ENCODE measurements at places on chromosomes 5 and 9. TPM values are rescaled to one million over a fixed set of nuclear protein-coding genes. Genes with fewer than 3 reads are reported as not detected.
A peak's percentile ranks its signal among the peaks of the same experiment; 100 is the strongest.

DNA sequence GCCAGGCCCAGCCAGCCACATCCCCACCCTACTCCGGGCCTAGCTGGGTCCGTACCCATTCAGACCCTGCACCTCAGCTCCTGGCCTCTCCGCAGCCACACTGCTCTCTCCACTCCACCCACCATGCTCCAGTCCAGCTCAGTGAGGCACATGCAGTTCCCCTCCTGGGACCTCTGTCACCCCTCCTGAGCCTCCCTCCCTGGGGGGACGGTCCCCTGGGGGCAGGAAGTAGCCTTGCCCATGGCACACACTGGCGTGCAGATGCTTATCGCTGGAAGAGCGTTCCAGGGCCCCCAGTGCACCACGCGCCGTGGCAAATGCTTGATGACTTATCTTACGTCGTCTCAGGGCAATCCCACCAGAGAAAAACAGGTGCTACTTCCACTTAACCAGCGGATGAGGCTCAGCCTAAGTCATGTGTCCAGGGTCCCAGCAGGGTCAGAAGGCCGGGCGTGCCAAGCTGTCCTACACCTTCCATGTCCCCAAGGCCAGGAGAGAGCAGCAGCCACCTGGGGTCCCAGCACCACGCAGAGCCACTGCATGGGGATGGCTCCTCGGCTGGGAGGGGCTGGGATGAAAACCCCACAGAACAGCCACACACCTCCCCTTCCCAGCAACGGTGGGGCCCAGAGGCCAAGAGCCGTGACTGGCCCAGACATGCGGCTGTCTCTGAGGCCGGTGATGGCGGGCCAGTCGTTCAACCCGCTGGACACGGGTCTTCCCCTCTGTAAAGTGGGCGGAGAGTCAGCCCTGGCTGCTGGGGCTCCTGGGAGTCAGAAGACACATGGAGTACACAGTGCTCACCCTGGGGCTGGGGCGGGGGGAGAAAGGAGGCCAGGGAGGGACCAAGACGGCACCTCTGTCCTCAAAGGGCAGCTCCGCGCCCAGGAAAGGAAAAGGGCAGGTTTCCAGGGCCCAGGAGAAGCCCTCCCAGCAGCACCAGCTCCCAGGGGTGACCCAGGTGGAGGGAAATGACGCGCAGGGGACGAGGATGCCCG lies 2.6 kb upstream of the CCDC187 start:
- no peak for DNase-seq

GRCh38 chr5:77133061-77133758 lies 46.1 kb upstream of the ZBED3 start:
- DNase-seq = peak; percentile 85

Gene SH3PXD2B
- total RNA-seq = 25.9 TPM

- DNase-seq = no peak
These were observed 12.8 kb downstream of the FGFR4 start for GRCh38 chr5:177099422-177100093.

DNA sequence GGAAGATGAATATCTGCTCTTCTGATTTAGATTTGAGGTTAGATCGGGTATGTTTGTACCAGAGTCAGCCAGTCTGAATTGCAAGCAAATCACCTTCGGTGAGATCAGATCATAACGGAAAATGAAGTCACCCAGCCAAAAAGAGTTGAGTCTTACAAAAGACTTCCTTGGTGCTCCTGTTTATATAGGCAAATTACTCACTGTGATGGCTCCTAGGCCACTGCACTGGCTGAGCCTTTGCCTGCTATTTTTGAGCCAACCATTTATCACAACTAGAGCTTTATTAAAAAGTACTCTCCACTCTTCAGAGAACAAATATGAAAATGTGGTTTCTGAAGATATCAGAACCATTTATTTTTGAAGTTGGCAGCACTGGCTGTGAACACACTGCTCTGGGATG lies 277.7 kb upstream of the PCSK5 start:
- no peak for DNase-seq

- no peak for DNase-seq
These were observed 102.1 kb downstream of the PAM start for GRCh38 chr5:102857076-102857818.

GRCh38 chr5:83864652-83865051 lies 144.0 kb upstream of the HAPLN1 start:
- DNase-seq = no peak

GRCh38 chr5:128304088-128304487 lies 220.5 kb downstream of the SLC12A2 start:
- no peak for DNase-seq
